ENCODE measurements at places on chromosomes 16 and 17.

GRCh38 chr17:68349157-68349556 is 57.9 kb downstream of the ARSG start:
- DNase-seq, result no peak

- no peak for DNase-seq
Measured at GRCh38 chr17:14268264-14268663, 31.6 kb upstream of the CDRT15 start.

GRCh38 chr17:75763613-75764416 is 1.2 kb downstream of the GALK1 start:
- DNase-seq, result no peak

DNA sequence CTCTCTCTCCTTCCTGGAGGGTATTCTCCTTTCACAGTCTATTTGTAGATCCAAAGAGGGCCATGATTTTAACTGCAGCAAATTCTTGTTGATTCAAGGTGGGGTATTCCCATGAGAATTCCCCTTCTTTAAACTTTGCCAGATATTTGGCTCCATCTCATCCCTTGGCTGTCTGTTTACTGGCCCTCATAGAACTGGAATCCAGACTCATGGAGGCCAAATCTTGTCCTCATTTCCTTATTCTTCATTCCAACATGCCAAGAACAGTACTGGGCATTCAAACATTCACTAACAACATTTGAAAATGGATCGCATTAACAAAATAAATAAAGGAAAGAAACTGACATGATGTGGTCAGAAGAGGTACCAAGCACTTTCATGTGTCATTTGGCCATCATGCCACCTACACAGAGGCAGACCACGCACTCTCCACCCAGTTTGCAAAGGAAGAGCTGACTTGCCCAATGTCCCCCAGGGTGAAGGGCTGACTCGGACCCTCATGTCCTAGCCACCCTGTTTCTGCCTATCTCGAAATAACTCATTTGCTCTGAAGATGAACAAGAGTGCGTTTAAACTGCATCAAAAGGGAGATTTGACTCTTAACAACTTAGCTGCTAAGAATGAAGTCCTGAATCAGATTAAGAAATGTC is 23.1 kb upstream of the SLC35B1 start:
- no peak for DNase-seq

- no peak for DNase-seq
Measured at GRCh38 chr16:68086860-68087268, 1.7 kb downstream of the NFATC3 start.

DNA sequence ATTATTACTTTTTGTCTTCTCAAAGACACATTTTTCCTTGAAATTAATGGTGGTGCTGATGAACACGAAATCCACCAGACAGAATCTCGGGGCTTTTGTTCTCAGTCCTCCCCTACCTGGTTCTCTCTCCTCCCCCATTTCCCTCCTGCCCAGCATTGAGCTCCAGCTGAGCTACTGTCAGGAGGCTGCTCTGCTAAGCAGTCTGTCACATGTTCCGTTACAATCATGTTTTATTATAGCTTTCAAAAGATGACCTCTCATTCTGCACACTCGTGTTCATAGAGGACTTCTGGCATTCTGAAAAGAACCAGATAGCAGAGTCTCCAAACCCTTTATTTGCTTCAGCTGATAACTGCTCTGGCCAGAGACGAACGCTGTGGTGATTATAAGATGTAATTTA is 732.5 kb upstream of the RBFOX1 start:
- DNase-seq, result no peak

GRCh38 chr16:56199164-56199563 is 7.9 kb downstream of the GNAO1 start:
- no peak for DNase-seq

GRCh38 chr16:88495268-88495772 is 42.2 kb downstream of the ZFPM1 start:
- DNase-seq, result no peak

- DNase-seq, result no peak
Measured at GRCh38 chr17:36461330-36462110, 25.0 kb upstream of the ZNHIT3 start.

- no peak for DNase-seq
Measured at GRCh38 chr16:9854675-9855074, 327.6 kb downstream of the GRIN2A start.

- DNase-seq, result no peak
Measured at GRCh38 chr16:336269-336668, 16.3 kb downstream of the AXIN1 start.

DNA sequence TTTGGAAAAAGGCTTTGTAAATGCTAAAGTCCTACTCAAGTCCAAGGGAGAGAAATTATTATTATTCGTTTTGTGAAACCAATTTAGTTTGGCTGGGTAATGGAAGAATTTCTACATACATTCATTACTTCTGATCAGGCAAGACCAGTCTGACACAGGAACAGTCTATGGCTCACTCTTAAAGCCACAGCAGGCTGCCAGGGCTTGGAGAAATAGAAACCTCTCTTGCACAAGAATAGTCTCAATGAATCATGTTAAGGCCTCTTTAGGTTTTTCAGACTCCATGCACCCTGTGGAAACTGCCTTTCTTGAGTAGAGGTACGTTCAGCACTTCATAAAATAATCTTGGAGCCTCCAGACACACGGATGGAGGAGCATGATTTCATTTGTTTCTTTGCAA is 167.7 kb downstream of the IRX3 start:
- no peak for DNase-seq

DNA sequence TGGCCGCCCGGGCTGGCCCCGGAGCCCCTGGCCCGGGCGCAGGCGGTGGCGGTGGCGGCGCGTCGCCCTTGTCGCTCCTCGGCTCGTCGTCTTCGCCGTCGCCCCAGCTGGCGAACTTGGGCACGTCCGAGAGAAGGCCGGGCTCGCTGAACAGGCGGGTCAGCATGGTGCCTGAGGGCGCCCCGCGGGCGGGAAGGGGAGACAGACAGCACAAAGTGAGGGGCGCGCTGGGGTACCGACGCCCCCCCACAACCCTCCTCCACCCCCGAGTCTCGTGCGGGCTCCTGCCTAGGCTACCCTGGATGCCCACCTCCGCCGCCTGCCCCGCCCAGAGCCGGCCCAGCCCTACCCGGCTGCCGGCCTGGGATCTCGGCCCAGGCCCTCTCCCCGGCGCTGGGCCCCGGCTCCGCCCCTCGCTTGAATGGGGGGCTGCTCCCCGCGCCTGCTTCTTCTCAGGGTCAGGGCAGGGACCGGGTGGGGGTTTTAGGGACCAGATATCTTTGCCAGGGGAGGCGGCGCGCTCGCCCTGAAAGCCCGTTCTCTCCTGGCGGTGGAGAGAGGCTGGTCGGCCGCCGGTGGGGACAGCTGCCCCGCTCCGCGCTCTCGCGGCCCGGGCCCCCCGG is 1.2 kb downstream of the NEUROD2 start:
- DNase-seq, result no peak

DNA sequence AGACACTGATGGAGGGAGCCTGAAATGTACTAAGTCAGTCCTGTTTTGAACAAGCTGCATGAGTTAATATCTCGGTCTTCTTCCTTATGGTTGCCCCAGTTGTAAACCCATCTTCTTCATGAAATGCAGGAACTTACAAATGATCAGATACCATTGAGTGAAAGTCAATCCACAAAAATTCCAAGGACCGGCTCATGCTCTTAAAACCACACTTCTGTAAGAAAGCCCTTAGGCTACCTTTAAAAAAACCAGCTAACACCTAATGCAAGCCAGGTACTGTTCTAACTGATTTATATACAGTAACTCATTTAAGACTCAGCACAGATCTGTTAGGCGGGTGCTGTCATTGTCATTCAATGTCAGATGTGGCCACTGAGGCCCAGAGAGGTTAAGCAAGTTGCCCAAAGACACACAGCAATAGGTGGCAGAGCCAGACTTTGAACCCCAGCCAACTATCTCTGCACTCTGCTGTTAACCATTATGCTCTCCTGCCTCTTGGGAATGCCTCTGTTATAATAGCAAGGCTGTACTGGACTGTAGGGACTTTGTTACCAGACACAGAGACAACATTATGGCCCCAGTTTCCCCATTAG is 93.4 kb downstream of the C16orf95 start:
- DNase-seq, result no peak

- peak; percentile 96 for DNase-seq
Measured at GRCh38 chr16:66926961-66927436, 1.7 kb upstream of the RRAD start.

DNA sequence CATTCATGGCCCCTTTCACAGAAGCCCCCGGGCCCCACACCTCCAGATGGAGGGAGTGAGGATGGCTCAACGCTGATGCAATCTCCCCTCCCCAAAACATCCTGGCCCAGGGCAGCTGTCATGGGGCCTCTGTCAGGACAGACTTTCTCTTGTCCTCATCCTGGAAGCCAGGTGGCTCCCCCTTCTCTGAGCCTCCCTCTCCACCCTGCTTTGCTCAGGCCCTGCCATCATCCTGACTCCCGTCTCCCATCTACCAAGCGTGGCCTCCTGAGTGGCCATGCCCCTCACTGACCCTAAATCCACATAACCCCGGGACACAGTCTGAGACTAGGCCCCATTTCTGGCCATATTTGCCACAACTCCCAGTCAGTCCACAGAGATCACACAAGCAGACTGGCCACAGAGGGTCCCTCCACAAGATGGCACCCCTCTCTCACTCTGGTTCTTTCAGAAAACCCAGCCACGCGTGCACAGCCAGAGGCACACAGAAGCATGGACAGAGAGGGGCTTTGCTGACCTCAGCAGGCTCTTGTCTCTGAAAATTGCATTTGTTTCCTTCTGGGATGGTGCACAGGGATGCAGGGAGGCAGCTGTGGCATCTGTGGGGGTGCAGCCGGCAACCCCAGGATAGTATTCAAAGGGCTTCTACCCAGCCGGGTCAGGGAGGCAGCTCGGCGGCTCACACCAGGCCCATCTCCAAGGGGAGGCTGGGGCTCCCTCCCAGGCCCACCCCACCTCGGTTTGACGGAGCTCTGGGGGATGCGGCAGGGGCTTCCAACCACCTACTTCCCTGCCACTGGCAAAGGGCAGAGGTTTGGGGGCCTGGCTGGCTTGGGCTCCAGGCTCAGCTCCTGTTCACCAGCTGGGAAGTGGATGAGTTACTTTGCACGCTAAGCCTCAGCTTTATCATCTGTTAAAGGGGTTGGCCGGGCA is 16.9 kb downstream of the DOC2B start:
- DNase-seq, result peak; percentile 5

- DNase-seq, result no peak
Measured at GRCh38 chr17:6779411-6779810, 3.4 kb downstream of the FBXO39 start.
